ENCODE measurements at places on chromosomes 2 and 18. TPM values are rescaled to one million over a fixed set of nuclear protein-coding genes. Genes with fewer than 3 reads are reported as not detected.
A peak's percentile ranks its signal among the peaks of the same experiment; 100 is the strongest.

DNA sequence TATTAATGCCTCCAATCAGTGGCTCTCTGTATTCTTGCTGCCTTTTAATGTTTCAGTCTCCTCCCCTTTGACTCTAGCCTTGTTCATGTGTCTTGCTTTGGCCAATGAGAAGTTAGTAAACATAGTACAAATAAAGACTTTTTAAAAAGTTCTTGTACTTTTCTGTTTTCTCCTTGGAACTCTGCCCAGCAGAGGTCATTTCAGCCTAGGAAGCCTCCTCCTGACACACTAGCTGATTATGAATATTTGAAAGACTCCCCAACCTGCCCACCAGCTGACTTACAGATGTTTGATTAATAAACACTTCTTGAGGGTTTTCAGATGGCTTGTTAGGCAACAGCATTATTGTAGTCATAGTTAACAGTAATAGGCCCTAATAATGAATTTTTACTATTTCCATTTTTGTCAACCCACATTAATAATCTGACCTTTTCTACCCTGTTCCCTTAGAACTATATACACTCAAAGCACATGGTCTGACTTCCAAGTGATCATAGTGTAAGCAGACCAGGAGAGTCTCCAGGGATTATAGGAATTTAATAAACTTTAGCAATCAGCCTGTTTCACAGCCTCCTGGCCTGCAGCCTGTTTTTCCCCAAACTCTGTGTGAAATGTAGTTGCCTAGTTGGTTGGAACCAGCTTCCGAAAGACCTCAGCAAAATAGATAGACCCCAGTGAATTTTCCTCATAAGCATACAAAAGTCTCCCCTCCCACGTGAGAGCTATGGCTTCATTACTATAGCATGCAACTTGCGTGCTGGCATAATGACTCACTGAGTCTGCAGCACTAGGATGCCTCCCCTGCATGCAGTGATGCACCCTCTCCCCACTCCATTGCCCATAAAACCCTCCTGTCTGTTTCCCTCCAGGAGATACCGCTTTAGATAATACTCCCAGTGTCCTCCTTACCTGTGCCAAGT lies 670.7 kb upstream of the ZNF804A start:
- DNase-seq, result no peak

DNA sequence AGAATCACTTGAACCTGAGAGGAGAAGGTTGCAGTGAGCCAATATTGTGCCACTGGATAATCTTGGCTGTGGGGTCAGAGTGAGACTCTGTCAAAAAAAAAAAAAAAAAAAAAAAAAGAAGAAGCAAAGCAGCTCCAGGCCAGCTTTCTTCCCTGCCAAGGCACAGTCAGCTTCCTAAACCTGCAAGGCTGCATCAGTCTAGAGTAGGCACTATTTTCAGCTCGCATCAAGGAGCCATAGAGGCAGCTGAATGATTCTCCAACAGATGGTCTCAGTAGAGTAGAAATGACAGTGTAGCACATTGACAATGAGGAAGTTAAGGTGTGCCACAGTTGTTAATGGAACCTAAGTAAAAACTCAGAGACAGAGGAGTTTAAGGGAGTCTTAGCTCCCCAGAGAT lies 35.6 kb downstream of the BMP10 start:
- no peak for DNase-seq

- DNase-seq, result no peak
Observed at GRCh38 chr2:37854676-37855282, 70.3 kb upstream of the RMDN2 start.

DNA sequence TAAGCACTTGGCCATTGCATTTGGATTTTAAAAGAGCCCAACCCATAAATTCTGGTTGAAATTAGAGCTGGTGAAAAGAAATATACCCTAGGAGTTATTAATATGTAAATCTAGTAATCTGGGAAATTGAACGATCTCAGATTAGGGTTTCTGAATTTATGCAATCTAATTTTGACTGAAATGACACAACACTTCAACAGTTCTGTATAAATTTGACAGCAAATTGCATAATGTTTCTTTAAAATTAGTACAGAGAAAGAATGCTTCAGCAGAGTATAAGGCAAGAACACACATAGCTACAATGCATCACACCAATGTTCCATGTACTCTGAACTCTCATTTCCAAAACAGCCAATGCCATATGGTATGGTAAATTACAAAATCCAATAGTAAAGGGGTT lies 201.5 kb upstream of the ITGA4 start:
- no peak for DNase-seq

DNA sequence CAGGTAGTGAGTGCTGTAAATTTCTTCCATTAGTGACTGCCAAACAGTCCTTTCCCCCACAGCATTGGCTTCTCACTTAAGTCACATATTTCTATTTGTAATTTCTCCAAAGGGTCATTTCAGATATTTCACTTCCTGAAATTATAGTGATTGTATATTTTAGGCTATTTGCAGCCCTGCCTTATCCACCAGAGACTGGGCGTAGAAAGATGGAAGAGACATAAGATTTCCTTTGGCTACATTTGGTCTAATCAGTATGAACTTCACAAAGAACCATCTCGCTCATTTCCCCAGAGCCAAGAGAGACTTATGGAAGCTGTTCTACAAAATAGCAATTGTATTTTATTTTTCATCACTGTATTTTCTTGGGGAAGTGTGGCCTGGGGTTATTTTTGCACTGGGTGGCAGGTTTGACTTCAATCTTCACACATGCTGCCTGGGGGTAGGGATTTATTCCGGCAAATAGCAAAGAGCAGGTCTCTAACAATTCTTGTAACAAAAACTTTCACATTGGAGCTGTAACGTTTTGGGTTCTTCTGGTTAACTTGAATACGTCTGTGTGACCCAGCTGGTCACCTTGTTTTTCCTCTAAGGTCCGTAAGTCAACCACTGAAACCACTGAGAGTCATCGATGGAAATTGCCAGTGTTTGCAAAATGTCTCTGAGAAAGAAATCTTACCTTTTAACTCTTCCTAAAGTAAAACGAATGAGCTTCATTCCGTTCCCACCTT lies 170.6 kb upstream of the SERPINE2 start:
- no peak for DNase-seq

DNA sequence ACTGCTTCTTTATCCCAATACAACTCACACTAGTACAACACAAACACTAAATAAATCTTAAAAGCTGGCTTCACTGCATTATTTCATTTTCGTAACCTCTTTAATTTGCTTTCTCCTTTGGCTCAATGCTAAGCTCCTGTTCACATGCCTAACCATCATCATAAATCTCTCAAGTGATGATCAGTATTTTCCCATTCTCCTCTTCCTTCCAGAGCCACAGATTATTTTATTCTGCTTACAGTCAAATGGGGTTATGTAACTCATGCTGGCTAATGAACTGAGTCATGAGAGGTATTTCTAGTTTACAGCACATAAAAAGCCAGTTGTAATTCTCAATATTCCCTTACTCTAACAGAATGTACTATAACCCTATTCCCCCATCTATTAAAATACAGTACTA lies 350.4 kb upstream of the ZC3H15 start:
- DNase-seq, result no peak

GRCh38 chr2:216548901-216549331 lies 50.3 kb downstream of the RPL37A start:
- peak; percentile 83 for DNase-seq

DNA sequence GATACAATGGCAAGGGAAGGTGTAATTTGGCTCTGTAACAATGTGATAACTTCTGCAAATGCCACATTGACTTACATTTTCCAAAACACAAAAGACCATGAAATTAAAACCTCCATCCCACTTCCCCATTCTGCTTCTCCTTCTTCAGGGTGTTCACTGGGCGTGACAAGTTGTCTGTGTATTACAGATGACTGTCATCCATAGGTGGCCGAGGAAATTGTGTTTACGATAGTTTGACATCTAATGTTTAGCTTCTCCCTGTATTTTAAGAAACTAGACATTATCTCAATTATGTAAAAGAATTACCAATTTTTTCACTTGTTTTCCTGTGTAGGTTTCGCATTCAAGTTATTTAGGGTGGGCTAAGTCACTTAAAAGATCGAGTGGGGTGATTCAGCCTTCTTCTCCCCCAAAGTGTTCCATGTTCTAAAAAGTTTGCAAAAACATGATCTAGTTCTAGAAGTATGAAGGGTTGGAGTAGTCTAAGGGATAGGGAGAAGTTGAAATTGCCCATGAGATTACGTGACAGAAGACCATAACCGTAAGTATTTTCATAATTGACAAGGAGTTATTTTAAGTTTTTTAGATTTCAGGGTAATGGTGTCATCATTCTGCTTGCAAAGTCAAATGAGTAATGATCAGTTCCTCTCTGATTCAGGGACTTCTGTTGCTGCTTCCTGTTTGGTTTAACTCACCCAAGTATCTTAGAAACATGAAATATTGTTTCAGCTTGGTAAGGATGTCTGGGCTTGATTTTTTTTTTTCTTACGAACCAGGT lies 25.2 kb upstream of the CYTIP start:
- DNase-seq, result no peak

GRCh38 chr2:96809951-96810782 lies 5.9 kb upstream of the CNNM3 start:
- DNase-seq, result no peak

The NCKAP5 gene
- total RNA-seq, result 10.6 TPM

DNA sequence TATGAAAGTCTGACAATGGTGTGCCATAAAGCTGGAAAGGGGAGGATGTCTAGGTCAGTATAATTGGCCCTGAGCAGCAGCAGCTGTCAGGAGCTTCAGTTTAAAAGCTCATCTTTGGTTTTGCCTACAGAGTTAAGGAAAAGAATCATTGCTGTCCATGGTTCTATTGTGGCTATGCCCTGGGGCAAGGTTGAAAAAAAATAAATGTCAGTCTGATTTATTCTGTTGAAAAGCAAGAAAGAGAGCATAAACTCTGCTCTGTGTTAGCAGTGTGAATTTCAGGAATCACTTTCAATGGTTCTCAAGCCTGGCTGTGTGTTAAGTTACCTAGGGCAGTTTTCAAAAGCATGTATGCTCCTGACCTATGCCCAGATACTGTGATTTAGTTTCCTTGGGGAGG lies 446.7 kb downstream of the SETBP1 start:
- DNase-seq, result no peak

The ACTR2 gene
- 110 TPM for total RNA-seq

DNA sequence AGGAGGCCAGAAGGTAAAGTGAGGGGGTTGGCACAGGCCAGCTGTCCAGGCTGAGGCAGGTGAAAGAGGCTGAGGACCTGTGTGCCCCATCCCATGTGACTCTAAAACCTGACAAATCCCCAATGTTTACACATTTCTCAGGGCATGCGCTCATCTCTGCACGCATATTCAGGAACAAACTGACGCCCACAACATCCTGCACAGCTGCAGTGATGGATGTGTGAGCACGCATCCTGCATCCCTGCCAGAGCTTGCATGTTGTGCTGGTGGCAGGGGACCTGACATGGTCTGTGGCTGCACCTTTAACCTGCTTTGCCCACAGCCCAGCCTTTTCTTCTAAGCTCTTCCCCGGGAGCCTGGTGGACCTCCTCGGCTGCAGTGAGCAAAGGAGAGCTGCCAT lies 83.1 kb downstream of the FBXO15 start:
- no peak for DNase-seq

The YPEL5 gene
- 67.8 TPM for total RNA-seq

- no peak for DNase-seq
Observed at GRCh38 chr18:37285825-37286224, 279.8 kb downstream of the CELF4 start.

The MRPL30 gene
- total RNA-seq, result 27.8 TPM

GRCh38 chr2:88220718-88221117 lies 50.6 kb downstream of the THNSL2 start:
- DNase-seq, result no peak

The KLHL41 gene
- 90.5 TPM for total RNA-seq

DNA sequence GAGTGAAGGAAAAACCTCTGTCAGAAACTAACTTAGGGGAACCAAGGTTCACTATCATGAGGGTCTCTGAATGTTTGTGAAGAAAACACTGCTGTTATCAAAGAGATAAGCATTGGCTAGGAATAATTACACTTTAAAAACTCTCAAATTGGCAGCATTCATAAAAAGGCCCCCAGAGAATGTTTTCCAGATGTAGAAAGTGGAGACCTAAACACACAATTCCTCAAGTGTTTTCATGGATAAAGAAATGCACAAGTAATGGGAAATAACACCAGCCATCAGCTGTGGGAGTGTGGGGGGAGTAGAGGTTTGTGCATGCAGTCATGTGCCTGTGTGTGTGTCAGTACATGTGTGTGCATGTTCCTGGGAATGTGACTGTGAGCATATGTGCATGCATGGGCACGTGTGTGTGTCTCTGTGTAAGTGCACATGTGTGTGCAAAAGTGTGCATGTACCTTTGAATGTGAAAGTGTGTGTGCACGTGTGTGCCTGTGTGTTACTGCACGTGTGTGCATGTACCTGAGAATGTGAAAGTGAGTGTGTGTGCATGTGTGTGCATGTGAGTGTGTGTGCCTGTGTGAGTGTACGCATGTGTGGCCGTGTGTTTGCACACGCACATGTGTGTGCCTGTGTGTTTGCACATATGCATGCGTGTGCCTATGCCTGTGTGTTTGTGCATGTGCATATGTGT lies 854.3 kb upstream of the SALL3 start:
- no peak for DNase-seq

The BOLL gene
- not detected for total RNA-seq

DNA sequence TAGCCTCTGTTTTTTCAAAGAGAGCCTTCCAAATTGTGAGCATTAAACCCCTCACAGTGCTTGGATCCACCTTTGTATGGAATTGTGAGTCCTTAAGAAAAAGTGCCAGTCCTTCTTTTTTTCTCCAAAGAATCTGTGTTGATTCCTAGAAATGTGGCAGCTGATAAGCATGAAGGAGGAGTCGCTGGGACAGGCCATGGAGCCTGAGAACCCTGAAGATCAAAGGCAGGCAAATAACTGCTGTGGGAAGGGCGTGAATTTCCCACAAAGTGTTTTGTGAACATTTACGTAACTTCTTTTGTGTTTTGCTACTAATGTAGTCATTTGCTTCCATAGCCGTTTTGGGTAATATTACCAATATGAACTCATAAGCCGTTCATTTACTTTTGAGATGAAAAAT lies 27.7 kb upstream of the CHMP1B start:
- DNase-seq, result no peak

DNA sequence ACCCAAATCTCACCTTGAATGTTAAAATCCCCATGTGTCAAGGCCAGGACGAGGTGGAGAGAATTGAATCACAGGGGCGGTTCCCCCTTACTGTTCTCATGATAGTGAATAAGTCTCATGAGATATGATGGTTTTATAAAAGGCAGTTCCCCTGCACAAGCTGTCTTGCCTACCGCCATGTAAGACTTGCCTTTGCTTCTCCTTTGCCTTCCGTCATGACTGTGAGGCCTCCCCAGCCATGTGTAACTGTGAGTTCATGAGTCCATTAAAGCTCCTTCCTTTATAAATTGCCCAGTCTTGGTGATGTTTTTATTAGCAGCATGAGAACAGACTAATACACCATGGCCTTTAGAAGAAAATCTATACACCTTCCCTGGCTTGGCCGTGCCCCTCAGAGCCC lies 7.4 kb upstream of the MBP start:
- no peak for DNase-seq

- DNase-seq, result no peak
Observed at GRCh38 chr2:20671736-20672080, 4.8 kb downstream of the GDF7 start.

The UGT1A10 gene
- total RNA-seq, result not detected

- DNase-seq, result no peak
Observed at GRCh38 chr18:32139835-32140283, 48.2 kb downstream of the RNF138 start.
